ENCODE measurements at places on chromosomes 1 and 21.

DNA sequence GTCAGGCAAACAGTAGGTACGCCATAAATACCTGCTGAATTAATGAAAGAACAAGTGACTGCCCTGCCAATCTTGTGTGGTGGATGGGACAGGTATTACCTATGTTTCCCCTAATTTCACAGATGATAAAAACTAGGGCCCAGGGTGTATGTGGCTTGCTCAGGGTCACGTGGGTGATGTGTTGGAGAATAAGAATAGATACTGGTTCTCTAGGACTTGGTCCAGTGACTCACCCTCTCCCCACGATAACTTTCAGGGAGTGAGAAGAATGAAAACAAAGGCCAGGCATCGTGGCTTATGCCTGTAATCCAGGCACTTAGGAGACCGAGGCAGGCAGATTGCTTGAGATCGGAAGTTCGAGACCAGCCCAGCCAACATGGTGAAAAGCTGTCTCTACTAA lies 26.7 kb downstream of the SLC26A9 start:
- DNase-seq = no peak

- no peak for DNase-seq
These were observed 50.8 kb downstream of the TGFB2 start for GRCh38 chr1:218395916-218396315.

- no peak for DNase-seq
These were observed 6.0 kb downstream of the COL9A2 start for GRCh38 chr1:40310983-40311642.

DNA sequence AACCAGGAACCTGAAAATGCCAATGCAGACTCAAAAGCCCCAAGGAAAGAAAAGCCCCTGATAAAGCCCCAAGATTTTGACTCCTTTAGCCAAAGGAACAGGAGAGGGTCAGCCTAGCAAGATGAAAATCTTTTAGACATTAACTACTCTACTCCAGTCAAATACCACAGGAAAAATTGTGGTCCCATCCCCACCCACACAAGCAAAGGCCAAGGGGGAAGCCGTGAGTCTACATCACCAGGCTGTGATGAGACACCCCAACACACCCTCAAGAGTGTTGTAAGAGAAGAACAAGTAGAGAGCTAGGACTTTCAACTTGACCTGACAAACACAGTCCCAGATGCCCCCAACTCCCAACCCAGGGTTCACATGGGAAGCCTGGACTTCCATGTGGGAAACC lies 192.8 kb upstream of the NR5A2 start:
- DNase-seq = no peak

- no peak for DNase-seq
These were observed 14.3 kb downstream of the PROK1 start for GRCh38 chr1:110465038-110465813.

- no peak for DNase-seq
These were observed 4.2 kb downstream of the YBX1 start for GRCh38 chr1:42686418-42686817.

GRCh38 chr21:43909741-43910400 lies 44.8 kb downstream of the AGPAT3 start:
- DNase-seq = no peak

Data from NCI-H1105 treated with DMSO at 0.1 percent for 48 hours (cell line).